ENCODE measurements at places on chromosomes 7 and 10.

DNA sequence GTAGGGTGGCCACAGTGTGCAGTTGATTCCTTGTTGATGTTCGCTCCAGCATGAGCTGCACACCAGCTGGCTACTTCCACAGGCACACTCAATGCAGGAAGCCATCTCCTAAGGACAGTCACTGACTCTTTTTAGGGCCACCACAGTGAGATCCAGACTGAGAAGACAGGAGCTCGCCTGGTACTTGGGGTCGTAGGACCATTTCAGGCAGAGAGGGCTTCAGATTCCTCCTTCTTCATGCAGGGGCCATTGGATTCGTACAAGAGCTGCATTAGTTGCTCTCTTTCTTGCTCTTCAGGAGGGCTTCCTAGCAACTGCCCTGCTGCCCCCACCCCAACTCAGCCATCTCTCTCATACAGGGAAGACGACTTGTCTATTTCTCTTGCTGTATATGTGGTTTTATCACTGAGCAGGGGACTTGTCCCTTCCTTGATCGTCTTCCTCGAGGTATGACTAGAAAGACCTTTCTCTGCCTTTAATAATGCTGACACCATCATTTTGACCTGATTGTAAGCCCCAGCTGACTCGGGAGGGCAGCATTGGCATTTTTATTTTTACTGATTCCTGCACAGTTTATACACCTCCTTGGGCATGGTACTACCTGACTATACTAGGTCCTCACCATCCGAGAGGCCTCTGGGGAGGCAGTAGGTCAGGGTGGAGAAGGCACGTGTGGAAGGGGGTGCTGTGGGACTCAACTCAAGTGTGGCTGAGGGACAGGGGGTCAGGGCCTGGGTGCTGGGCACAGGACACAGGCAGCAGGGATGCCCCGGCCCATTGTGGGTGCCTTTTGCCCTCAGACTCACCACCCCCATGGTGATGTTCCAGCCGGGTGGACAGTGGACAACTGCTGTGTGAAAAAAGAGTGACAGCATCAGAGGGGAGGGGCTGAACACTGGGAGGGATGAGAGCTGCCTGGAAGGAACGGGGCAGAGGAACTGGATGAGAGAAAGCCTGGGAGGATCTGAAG lies 136.7 kb upstream of the ZNF746 start:
- DNase-seq: no peak

DNA sequence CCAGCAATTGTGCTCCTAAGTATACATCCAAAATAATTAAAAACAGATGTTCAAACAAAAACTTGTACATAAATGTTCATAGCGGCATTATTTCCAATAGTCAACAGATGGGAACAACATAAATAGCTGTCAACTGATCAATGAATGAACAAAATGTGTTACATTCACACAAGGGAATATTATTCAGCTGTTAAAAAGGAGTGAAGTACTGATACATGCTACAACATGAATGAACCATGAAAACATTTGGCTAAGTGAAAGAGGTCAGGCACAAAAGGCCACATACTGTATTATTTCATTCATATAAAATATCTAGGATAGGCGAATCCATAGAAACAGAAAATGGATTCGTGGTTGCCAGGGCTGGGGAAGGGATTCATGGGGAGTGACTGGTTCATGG lies 109.1 kb downstream of the CDH23 start:
- no peak for DNase-seq

DNA sequence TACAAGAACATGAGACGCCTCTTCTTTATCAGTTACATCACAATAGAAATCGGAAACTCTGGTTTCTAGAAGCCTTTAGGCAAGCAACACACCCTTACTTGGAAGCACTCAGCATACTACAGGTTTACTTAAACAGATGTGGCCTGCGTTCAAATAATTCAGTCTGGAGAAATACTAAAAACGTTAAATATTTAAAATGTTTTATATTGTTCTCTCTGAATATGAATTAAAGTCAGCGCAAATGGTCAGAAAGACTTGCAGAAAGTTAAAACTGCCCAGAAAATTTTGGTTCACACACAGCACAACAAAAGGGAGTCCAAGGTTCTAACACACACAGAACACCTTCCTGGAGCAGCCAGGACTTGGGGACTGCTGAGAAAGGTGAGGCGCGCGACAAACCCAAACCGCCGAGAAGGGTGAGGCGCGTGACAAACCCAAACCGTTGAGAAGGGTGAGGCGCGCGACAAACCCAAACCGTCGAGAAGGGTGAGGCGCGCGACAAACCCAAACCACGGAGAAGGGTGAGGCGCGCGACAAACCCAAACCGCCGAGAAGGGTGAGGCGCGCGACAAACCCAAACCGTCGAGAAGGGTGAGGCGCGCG lies 25.8 kb downstream of the ESYT2 start:
- no peak for DNase-seq

DNA sequence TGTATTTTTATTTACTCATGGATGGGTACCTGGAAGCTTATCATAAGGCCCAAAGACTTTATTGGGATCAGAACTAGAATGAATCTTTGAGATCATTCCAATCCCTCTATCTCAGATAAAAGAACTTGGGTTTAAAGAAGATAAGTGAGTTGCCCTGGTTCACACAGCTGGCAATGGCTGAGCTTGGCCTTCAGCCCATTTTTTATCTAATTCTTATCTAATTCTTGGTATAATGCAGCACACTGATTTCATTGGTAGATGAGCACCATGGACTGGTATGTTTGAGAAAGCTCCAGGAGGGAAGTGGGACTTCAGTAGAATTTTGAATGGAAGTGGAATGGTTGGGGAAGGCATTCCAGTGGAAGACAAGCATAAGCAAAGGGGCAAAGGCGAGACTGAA lies 558.9 kb downstream of the REEP3 start:
- DNase-seq: no peak

DNA sequence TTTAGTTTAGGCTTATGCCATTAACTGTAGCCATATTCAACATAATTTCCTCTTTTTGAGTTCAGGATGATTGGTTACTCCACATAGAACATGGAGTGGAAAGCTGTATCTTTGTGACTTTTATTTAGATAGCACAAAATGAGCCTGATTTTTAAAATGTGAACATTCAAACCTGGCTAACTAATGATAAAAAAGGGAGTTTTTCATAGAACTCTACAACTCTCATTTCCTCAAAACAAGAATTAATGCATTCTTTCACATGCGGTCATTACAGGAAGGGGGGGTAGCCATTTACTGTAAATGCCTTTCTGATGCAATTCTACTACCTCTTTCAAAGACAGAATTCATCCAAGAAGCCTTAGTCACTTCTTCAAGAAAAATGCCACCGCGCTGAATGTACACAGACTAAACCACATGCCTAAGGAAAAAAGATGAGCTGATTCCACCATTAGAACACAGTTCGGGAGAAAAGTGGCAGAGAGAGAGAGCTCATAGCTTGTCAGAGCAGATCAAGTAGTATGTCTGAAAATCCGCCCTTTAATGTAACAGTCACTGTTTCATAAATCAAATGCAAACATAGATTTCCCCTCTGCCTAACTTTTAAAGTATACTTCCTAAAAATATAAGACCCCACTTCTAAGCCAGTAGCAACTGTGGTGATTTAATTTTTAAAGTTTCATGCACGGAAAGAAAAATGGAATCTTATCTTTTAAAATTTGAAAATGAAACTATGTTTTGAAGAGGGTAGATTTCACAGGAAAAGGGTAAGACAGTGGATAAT lies 226.4 kb upstream of the KLF14 start:
- DNase-seq: peak; percentile 57

DNA sequence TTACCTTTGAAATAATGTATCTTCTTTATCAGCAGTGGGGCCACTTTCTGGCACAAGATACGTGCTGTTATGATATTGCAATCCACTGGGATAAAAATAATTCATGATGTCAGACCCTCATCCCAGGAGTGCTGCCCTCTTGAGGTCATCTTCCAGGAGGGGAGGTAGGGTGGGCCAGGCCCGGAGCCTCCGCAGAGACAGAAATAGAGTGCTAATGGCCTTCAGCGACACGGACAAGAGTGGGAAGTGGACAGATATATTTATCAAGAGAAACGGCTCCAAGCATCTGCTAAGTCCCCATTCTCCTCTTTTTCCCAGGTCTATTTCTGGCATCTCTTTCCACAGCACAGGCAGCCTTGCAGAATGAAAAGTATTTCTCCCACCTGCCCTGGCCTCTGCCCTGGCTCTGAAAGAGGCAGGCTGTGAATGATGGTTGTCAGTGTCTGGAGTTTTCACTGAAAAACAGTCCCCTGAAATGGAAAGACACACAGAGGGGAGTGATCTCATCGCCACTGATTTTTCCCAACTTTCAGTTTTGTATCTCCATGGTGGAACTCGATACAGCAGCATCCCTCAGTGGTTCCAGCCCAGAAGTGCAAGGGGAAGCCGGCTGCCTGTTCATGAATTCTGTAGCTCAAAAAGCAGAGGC lies 251.7 kb upstream of the MYO3A start:
- DNase-seq: no peak

DNA sequence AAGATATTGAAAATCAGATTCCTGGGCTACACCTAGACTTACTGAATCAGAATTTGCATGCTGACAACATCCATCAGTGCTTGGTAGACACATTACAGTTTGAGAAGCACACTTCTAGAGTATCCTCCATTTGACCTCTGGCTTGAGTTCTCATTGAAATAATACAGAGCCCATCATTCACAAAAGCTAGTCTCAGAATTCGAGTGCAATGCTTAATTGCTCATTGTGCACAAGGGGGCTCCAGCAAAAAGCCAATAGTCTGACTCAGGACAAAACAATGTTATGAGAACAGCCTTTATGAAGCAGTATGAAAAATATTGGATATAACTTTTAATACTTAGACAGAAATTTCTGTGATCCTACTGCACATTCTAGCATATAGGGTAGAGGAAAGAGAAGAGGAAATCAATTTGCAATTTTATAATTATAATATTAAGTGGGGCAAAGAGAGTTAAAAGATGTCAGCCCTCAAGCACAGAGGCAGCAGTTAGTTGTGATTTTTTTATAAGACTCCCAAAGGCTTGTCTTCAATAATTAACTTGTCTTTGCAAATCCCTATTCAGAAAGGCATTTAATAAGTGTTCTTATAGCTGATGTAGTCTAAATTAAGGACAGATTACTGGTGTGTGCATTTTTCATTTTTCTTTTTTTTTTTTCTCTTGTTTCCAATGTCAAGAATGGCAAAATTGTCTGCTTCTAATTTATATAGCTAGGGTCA lies 105.8 kb upstream of the ANK3 start:
- DNase-seq: no peak

DNA sequence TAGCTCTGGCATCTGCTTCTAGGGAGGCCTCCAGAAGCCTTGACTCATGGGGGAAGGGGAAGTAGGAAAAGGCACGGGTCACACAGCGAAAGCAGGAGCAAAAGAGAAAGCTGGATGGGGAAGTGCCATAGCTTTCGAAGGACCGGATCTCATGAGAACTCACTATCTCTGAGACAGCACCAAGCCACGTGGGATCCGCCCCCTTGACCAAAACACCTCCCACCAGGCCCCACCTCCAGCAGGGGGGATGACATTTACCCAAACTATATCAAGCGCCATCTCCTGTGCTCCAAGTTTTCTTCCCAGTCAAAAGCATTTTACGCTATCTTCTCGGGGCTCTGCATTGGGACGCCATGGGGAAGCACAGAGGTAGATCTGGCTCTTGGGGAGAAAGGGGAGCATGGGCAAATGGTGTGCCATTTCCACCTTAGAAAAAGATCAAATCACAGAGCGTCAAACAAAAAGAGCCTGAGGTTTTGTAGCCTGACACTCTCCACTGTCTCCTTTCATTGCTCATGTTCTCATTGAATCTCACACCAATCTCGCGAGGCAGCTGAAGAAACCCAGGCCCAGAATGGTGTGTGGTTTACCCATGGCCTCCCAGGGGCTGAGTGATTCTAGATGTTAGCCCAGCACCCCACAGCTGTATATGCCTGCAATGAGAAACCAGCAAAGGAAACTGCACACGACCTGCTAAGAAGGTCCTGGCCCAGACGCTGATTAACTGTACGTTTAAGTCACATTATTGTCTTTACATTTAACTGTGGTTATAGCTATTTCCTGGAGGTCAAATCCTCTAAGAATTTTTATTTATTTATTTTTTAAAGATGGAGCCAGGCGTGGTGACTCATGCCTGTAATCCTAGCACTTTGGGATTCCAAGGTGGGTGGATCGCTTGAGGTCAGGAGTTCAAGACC lies 8.1 kb upstream of the OLAH start:
- no peak for DNase-seq

GRCh38 chr10:121036431-121036830 lies 185.3 kb downstream of the WDR11 start:
- DNase-seq: no peak

GRCh38 chr7:24005517-24005916 lies 278.5 kb upstream of the NPY start:
- DNase-seq: no peak

- DNase-seq: no peak
These were observed 40.4 kb downstream of the TMEM168 start for GRCh38 chr7:112749775-112750174.

- DNase-seq: no peak
These were observed 52.9 kb downstream of the NEURL1 start for GRCh38 chr10:103546401-103546800.

Measured in activated CD4-positive, alpha-beta T cell treated with anti-CD3 and anti-CD28 coated beads, Interleukin-2, amount 50 U/mL, for 4 hours (primary cell).